ENCODE measurements at places on chromosomes 6 and 20. TPM values are rescaled to one million over a fixed set of nuclear protein-coding genes. Genes with fewer than 3 reads are reported as not detected.

DNA sequence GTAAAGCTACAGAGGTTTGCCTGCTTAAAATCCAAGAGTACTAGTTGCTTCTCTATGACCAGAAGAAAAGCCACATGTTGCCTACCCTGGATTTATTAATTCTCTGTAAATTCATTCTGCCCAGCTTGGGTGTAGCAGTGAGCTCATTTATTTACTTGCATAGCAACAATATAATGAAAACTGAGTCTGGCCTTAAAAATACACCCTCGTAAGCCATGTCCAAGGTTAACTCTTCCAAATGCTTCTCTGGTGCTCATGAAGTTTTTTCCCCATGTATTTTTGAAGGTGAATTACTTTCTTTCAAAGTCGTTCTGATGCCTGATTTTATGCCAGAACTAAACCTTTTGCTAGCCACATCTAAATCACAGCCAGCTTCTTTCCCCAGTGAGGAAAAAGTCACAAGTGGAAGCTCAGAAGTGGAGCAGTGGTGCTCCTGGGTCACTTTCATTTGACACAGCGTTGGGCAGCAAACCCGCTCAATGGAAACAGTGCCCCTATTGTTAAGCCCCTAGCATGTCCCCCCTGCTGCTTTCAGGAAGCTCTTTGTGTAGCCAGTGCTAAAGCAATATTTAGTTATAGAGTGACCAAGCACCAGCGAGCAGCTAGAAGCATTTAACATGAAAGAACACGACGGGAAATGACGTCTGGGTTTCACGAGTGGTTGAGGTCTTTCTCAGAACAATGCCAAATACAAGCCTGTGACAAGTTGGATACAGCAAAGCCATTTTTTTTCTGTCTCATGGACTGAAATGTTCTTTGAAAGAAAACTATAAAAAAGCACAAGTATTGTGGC, 29.8 kb downstream of the NEDD9 start:
- no peaks in the 10 kb centered on the region for H3K27me3 ChIP-seq
- H3K4me3 ChIP-seq = no peak overlapping the region
- DNase-seq = no peak
- H3K36me3 ChIP-seq = peaks cover 22% of the 10 kb centered on the region
- H3K4me1 ChIP-seq = no peaks in the 10 kb centered on the region

- H3K27ac ChIP-seq = peak overlapping the region; percentile 92
- no peak for DNase-seq
- H3K4me1 ChIP-seq = peaks cover 48% of the 10 kb centered on the region
- H3K36me3 ChIP-seq = no peaks in the 10 kb centered on the region
- peak overlapping the region; percentile 7 for H3K4me3 ChIP-seq
- H3K27me3 ChIP-seq = no peaks in the 10 kb centered on the region
Measured at GRCh38 chr20:63501818-63502670, 3.2 kb upstream of the EEF1A2 start.

- H3K27me3 ChIP-seq = no peaks in the 10 kb centered on the region
- no peak for DNase-seq
- H3K4me3 ChIP-seq = no peak overlapping the region
- H3K27ac ChIP-seq = no peak overlapping the region
- no peaks in the 10 kb centered on the region for H3K4me1 ChIP-seq
- H3K36me3 ChIP-seq = no peaks in the 10 kb centered on the region
Measured at GRCh38 chr6:135274561-135275293, 93.6 kb downstream of the MYB start.

GRCh38 chr6:167787896-167788562, 38.7 kb upstream of the AFDN start:
- no peak overlapping the region for H3K27ac ChIP-seq
- H3K4me1 ChIP-seq = no peaks in the 10 kb centered on the region
- peak; percentile 36 for DNase-seq
- H3K4me3 ChIP-seq = no peak overlapping the region

DNA sequence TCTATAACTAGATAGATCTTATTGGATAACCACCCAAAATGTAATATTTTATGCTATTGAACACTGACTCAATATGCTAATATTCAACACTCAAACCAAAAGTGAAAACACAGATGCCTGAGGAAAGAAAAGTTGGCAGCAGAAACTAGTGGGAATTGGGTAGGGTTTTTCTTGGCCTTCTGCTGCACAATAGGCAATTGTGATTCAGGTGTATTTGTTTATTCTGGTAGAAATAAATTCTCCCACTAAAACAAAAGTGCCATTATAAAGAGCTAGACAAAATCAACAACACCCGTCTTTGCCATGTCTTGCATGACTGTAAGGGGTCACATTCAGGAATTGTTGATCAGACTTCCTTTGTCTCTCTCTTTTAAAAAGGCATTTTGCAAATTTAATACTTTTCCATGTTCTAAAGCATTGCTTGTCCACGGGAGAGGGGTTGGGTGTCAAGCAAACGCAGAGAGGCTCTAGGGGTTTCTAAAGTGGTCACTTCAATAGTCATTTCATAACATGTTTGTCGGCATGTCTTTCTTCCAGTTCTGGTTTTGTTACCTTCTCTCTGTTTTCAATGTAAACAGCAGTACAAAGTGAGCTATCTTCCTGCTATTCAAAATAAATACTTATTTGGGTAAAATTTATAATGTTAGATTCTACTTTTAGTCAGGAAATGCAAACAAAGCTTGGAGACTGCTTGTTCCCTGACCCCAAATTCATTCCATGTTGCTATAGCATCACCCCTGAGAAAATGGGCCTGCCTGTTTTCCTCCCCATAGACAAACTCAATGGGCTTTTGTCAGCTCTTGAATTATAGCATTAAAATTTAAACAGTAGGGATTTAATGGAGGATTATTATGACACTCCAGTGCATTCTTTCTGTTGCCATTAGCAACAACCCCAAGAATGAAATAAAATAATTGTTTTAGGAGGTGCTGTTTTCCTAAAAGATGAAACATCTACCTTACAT, 217.0 kb upstream of the CCN2 start:
- no peaks in the 10 kb centered on the region for H3K27me3 ChIP-seq
- H3K27ac ChIP-seq = no peak overlapping the region
- H3K4me3 ChIP-seq = no peak overlapping the region
- no peaks in the 10 kb centered on the region for H3K4me1 ChIP-seq
- no peaks in the 10 kb centered on the region for H3K36me3 ChIP-seq
- no peak for DNase-seq

DNA sequence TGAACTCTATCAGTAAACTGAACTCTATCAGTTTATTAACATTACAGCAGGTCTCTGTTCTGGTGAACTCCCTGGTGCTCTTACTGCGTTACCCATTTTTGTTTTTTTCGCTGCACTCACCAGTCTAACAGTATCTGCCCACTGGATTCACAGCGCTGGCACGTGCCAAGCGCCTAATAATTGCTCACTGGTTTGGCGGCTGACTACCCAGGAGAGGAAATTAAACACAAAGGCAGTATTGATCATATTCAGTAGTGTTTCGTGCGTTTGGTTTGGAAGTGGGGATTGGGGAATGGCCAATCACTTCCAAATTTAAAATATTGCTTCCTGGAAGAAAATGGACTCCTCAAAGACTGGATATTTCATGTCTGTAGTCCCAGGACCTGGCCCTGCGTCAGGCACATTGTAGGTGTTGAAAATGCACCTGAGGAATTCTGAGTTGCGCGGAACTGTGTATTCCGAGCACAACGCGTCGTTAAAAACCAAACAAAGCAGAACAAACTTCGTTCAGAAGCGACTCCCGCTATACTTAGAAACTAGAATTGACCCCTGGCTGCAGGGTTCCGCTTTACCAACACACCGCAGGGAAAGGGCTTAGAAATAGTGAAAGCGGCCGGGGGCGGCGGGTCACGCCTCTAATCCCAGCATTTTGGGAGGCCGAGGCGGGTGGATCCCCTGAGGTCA, 1.1 kb upstream of the RPS12 start:
- peak overlapping the region; percentile 87 for H3K4me3 ChIP-seq
- peak; percentile 64 for DNase-seq
- H3K27ac ChIP-seq = peak overlapping the region; percentile 83
- peaks cover 27% of the 10 kb centered on the region for H3K36me3 ChIP-seq
- peaks cover 36% of the 10 kb centered on the region for H3K4me1 ChIP-seq

DNA sequence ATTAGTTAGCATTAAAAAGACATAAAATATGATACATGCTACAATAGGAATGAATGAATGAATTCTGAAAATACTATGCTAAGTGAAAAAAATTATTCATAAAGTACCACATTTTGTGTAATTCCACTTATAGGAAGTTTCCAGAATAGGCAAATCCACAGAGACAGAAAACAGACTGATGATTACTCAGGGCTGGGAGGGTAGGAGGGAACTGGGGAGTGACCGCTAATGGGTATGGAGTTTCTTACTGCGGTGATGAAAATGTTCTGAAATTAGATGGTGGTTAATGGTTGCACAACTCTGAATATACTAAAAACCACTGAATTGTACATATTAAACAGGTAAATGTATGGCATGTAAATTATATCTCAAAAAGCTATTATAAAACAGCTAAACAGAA, 22.6 kb downstream of the FERMT1 start:
- H3K27ac ChIP-seq = no peak overlapping the region
- DNase-seq = no peak
- H3K36me3 ChIP-seq = no peaks in the 10 kb centered on the region
- H3K4me3 ChIP-seq = no peak overlapping the region
- H3K4me1 ChIP-seq = no peaks in the 10 kb centered on the region

GRCh38 chr6:18352842-18353241, 34.3 kb upstream of the RNF144B start:
- DNase-seq = no peak
- H3K4me3 ChIP-seq = no peak overlapping the region
- H3K36me3 ChIP-seq = no peaks in the 10 kb centered on the region

DNA sequence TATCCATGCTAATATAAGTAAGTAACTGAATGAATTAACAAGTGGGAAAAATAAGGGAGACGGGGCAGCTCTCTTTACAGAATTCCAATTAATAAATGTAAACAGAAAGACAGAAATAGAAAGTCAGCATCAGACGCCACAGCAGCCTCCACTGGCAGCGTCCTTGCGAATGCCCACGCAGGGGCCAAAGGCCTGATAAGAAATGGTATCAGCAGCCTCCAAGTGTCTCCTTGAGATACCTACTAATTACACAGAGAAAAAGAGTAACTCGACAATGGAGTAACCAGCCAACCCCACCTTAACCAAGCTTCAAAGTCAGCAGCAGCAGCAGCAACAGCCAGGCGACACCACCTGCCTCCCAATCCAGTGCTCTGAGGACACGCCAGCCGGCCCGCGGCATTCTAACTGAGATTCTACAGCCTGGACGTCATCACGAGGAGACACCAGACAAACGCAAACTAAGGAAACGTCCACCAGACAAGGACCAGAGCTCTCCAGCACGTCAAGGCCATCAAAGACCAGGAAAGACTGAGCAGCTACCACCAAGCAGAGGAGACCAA, 78.8 kb downstream of the TAF4 start:
- no peaks in the 10 kb centered on the region for H3K27me3 ChIP-seq
- H3K36me3 ChIP-seq = peaks cover 30% of the 10 kb centered on the region
- no peak for DNase-seq
- no peak overlapping the region for H3K27ac ChIP-seq
- H3K4me1 ChIP-seq = no peaks in the 10 kb centered on the region

GRCh38 chr20:9109566-9109965, 40.7 kb downstream of the PLCB4 start:
- H3K27ac ChIP-seq = no peak overlapping the region
- no peaks in the 10 kb centered on the region for H3K4me1 ChIP-seq
- DNase-seq = no peak
- H3K36me3 ChIP-seq = no peaks in the 10 kb centered on the region
- H3K27me3 ChIP-seq = no peaks in the 10 kb centered on the region
- H3K4me3 ChIP-seq = no peak overlapping the region

- no peaks in the 10 kb centered on the region for H3K36me3 ChIP-seq
- H3K4me1 ChIP-seq = no peaks in the 10 kb centered on the region
Measured at GRCh38 chr20:60192326-60192725, 234.1 kb downstream of the CDH26 start.

GRCh38 chr20:36468149-36469000, 72.9 kb upstream of the MYL9 start:
- no peak for DNase-seq
- H3K36me3 ChIP-seq = no peaks in the 10 kb centered on the region
- H3K27me3 ChIP-seq = no peaks in the 10 kb centered on the region
- no peak overlapping the region for H3K4me3 ChIP-seq
- H3K27ac ChIP-seq = peak overlapping the region; percentile 99

- no peaks in the 10 kb centered on the region for H3K36me3 ChIP-seq
- no peak overlapping the region for H3K4me3 ChIP-seq
Measured at GRCh38 chr6:4660377-4661321, 115.6 kb upstream of the CDYL start.

GRCh38 chr20:59933849-59934585, 580 bp upstream of the SYCP2 start:
- H3K4me1 ChIP-seq = peaks cover 40% of the 10 kb centered on the region
- H3K4me3 ChIP-seq = peak overlapping the region; percentile 58
- H3K27me3 ChIP-seq = no peaks in the 10 kb centered on the region
- H3K36me3 ChIP-seq = no peaks in the 10 kb centered on the region

DNA sequence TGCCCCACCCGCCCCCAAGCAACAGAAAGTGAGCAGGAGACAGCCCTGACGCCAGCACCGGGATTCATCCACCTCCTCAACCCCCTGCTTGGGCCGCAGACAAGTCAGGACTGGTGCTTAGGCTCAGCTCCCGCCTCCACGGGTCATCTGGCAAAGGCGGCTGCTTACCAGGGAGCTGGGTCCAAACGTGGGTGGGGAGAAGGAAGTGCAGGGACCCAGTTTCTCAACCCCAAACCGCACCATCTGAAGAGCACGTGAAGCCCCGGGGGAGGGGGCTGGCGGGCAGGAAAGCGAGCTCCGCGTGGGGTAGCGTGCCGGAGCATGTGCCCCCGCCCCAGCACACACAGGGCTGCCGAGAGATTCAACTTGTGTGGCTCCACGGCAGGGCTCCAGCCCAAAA, 87.2 kb downstream of the BMP7 start:
- H3K27ac ChIP-seq = no peak overlapping the region
- no peaks in the 10 kb centered on the region for H3K36me3 ChIP-seq
- no peaks in the 10 kb centered on the region for H3K4me1 ChIP-seq
- DNase-seq = no peak
- H3K27me3 ChIP-seq = no peaks in the 10 kb centered on the region
- no peak overlapping the region for H3K4me3 ChIP-seq

DNA sequence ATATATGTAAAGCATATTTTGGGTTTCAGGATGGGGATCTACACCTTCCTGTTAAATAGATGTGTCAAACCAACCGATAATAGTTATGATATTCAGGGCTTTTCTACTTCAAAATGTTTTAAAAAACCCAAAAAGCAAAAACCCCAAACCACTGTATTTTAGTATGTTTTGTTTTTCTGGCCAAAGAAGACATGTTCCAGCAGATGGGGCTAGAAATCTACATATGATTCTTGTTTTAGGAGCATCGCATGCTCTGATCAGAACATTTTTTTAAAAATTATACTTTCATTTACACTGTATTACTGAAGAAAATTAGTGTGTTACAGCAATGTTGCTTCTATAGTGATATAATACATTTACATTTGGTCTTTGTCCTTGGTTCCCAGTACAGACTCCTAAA, 11.0 kb downstream of the RMND1 start:
- peaks cover 34% of the 10 kb centered on the region for H3K4me1 ChIP-seq
- no peak overlapping the region for H3K4me3 ChIP-seq
- no peaks in the 10 kb centered on the region for H3K36me3 ChIP-seq
- peak overlapping the region; percentile 12 for H3K27ac ChIP-seq

Gene OXT
- total RNA-seq = not detected

Gene GCM1
- total RNA-seq = not detected

Gene SIRPB2
- total RNA-seq = 2.6 TPM

Gene TXLNB
- 132 TPM for total RNA-seq

Gene ARMH2
- not detected for total RNA-seq

Gene CSTF1
- total RNA-seq = 16.4 TPM

Gene KIFC1
- total RNA-seq = 0.59 TPM

Gene DYNLT2
- 0.33 TPM for total RNA-seq

Gene KHDC1L
- total RNA-seq = not detected

Gene SLC16A10
- total RNA-seq = 10.3 TPM

Gene GPLD1
- 0.33 TPM for total RNA-seq

Data from right atrium auricular region (tissue), 2 donors.